ENCODE measurements at places on chromosomes 6 and 20. TPM values are rescaled to one million over a fixed set of nuclear protein-coding genes. Genes with fewer than 3 reads are reported as not detected.

The SYTL3 gene
- total RNA-seq = 0.28 TPM

The SIRPA gene
- total RNA-seq = 10.7 TPM

GRCh38 chr6:157218371-157219198 lies 104.7 kb downstream of the TMEM242 start:
- no peak overlapping the region for H3K4me3 ChIP-seq
- H3K4me1 ChIP-seq = peaks cover 22% of the 10 kb centered on the region
- no peak overlapping the region for H3K27ac ChIP-seq
- peaks cover 5% of the 10 kb centered on the region for H3K36me3 ChIP-seq

DNA sequence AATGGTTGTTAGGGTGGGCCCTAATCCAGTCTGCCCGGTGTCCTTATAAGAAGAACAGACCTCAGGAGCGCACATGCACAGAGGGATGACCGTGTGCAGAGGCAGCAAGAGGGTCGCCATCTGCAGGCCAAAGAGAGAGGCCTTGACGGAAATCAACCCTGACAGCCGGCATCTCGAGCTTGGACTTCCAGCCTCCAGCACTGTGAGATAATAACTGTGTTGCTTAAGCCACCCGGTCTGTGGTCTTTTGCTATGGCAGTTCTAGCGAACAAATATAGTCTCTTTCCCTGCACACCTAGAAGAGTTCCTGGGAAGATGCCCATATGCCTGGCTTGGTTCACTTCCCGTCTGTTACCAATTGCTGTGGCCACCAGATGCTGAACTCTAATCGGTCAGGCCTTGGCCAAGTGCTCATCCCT lies 35.3 kb upstream of the PTGIS start:
- H3K4me3 ChIP-seq = no peak overlapping the region
- no peak for DNase-seq
- no peak overlapping the region for H3K27ac ChIP-seq
- peaks cover 2% of the 10 kb centered on the region for H3K27me3 ChIP-seq
- no peaks in the 10 kb centered on the region for H3K36me3 ChIP-seq
- H3K4me1 ChIP-seq = no peaks in the 10 kb centered on the region

GRCh38 chr20:2691663-2692035 lies 931 bp upstream of the EBF4 start:
- H3K27me3 ChIP-seq = peaks cover 82% of the 10 kb centered on the region
- no peak for DNase-seq
- peaks cover 32% of the 10 kb centered on the region for H3K4me1 ChIP-seq
- peak overlapping the region; percentile 48 for H3K27ac ChIP-seq

- no peaks in the 10 kb centered on the region for H3K27me3 ChIP-seq
- H3K4me3 ChIP-seq = no peak overlapping the region
- no peaks in the 10 kb centered on the region for H3K36me3 ChIP-seq
- no peaks in the 10 kb centered on the region for H3K4me1 ChIP-seq
- H3K27ac ChIP-seq = no peak overlapping the region
Observed at GRCh38 chr6:56915832-56916231, 39.1 kb upstream of the BEND6 start.

DNA sequence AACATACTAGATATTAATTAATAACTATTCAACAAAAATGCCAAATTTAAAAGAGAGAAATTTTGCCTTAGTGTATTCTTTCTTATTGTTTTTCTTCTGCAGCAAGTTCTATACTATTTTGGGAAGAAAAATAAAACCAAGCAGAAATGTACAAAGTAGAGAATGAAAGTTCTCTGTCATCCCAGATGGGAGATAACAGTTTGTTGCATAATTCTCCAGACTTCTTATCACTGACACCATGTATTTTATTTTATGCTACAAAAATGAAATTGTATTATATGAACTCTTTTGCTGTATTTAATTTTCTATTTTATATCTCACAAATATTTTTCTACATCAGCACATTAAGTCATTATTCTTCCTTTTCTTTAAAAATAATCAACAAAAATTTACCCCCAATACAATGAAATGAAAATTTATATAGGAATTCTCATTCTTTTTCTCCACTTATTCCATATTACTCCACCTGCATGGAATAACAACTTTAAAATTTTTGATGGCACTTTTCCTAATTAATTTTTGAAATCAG lies 18.2 kb downstream of the TMEM244 start:
- H3K27me3 ChIP-seq = no peaks in the 10 kb centered on the region
- DNase-seq = no peak
- H3K4me1 ChIP-seq = no peaks in the 10 kb centered on the region
- peaks cover 5% of the 10 kb centered on the region for H3K36me3 ChIP-seq
- H3K27ac ChIP-seq = no peak overlapping the region

DNA sequence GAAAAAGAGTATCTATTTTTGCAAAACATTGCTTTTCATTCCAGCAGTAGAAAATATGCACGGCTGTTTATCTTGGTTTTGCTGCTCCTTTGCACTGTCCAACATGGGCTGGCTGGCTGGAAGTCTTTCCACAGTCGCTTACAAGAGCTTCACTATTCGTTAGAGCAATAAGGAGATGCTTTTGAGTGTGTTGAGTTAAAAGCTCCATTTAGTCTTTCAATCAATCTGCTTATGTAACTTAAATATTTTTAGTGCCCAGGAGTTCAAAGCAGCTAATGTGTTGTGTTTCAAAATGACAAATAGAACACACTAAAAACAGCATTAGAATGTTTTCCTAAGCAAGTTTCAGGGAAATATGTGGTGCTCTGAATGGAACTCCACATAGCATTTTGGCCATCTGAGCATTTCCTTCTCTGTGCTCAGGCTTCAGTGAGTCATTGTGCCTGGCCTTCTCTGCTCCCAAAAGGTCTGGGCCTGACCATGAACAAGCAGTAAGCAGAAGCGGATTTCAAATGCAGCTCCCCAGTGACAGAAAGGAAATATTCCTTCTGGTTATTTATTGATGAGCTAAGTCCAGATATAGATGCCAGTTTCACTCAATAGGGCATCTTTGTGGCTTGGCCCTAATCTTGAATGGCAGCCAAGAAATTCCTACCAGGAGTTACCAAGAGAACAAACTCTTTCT lies 580.3 kb downstream of the TENT5A start:
- DNase-seq = no peak
- H3K4me3 ChIP-seq = no peak overlapping the region
- H3K27me3 ChIP-seq = no peaks in the 10 kb centered on the region
- H3K4me1 ChIP-seq = peaks cover 5% of the 10 kb centered on the region

DNA sequence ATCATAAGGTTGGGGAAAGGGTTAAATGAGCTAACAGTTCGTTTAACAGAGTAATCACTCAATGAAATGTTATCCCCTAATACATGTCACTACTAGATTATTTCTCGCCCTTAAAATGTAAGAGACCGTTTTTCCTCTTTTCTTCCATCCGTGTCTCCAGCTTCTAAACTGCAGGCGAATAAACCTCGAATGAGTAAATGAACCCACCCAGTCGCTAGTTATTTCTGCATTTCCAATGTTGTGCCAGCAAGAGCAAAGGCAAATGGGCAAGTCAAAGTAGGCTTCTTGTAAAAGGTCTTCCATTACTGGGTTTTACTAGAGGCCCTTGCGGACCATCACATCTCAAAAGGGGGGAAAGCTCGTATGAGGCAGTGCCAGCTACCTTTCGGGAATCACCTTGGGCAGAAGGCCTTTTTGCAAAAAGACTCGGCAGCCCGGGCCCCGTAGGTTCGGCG lies 400 bp upstream of the SMAP1 start:
- H3K4me3 ChIP-seq = peak overlapping the region; percentile 81
- no peak for DNase-seq
- H3K4me1 ChIP-seq = peaks cover 32% of the 10 kb centered on the region
- peak overlapping the region; percentile 3 for H3K27ac ChIP-seq

- H3K36me3 ChIP-seq = no peaks in the 10 kb centered on the region
- no peak overlapping the region for H3K4me3 ChIP-seq
- DNase-seq = no peak
- no peaks in the 10 kb centered on the region for H3K4me1 ChIP-seq
- peaks cover 29% of the 10 kb centered on the region for H3K27me3 ChIP-seq
Observed at GRCh38 chr6:6837541-6838080, 249.1 kb downstream of the LY86 start.

DNA sequence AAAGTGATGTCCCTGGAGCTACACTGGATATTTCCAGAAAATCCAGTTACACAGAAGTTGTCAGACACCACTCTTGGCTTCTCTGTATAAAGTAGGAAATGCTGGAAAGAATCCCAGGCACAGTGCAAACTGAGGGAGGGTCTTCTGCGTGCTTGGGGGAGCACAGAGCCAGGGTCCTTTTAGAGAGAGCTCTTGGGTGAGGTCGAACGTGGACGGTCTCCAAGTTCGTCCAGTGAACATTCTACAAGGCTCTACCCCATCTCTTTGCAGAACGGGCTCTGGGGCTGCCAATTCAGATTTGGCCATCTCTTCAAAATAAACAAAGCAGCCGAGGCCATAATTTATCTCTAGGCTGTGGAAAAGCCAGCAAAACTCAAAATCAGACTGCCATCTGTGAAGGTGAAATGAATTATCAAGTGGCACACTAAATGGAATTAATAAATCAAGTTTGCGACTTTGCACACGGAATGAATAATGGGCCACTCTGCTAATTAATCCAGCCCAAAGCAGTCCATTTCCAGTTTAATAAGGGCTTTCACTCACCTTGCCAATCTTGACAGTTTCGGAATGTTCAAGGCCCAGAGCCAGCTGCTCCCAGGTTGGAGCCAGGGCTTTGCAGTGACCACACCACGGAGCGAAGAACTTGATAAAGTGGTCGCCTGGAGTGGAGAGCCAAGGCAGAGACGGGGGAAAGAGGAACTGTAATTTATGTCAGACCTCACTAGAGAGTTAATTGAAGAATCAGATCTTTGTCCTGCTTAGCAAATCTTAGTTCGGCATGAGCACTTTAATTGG lies 19.3 kb downstream of the TXNDC5 start:
- no peaks in the 10 kb centered on the region for H3K4me1 ChIP-seq
- peaks cover 32% of the 10 kb centered on the region for H3K36me3 ChIP-seq
- H3K4me3 ChIP-seq = no peak overlapping the region
- H3K27ac ChIP-seq = no peak overlapping the region

DNA sequence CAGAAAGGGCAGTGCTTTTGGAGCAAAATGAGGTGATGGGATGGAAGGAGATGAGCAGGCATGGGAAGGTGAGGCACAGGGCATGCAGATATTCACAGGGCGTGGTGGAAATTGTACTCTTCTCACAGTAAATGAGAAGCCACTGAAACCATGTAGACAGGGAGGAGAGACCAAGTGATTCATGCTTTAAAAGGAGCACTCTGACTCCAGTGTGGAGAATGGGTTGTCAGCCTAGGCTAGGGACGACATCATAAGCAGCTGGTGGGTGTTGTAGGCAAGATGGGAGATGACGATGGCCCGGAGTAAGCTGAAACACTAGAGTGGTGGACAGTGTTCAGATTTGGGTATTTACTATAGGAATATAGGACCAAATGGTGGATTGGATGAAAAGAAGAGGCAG lies 18.4 kb downstream of the PDE7B start:
- H3K27me3 ChIP-seq = no peaks in the 10 kb centered on the region
- H3K36me3 ChIP-seq = no peaks in the 10 kb centered on the region
- no peak for DNase-seq
- no peaks in the 10 kb centered on the region for H3K4me1 ChIP-seq
- no peak overlapping the region for H3K4me3 ChIP-seq
- no peak overlapping the region for H3K27ac ChIP-seq

DNA sequence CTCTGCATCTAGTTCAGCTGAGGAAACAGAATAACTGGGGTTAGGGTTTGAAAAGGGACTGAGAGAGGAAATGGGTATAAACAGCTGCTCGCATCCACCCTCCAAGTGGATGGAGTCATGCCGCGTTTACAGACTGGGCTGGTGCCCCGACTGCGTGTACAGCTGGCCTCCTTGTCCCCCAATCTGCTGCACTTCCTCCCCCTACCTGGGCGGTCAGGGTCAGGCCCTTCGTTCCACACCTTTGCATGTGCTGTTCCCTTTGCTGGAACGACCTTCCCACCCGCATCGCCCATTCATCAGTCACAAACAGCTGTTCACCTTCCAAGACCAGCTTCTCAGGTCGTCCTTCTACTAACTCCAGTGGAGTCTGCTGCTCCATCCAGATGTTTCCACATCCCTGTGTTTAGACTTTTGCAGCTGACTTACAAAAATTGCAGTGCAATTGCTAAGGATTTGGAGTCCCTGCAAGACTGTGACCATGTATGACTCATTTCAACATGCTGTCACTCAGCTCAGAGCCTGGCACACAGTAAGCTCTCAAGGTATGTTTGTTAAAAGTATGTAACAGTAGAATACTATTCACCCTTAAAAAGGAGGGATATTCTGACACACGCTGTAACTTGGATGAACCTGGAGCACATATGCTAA lies 129.3 kb downstream of the DTNBP1 start:
- H3K27ac ChIP-seq = no peak overlapping the region
- no peaks in the 10 kb centered on the region for H3K27me3 ChIP-seq
- H3K4me3 ChIP-seq = no peak overlapping the region
- H3K36me3 ChIP-seq = peaks cover 8% of the 10 kb centered on the region
- no peaks in the 10 kb centered on the region for H3K4me1 ChIP-seq

DNA sequence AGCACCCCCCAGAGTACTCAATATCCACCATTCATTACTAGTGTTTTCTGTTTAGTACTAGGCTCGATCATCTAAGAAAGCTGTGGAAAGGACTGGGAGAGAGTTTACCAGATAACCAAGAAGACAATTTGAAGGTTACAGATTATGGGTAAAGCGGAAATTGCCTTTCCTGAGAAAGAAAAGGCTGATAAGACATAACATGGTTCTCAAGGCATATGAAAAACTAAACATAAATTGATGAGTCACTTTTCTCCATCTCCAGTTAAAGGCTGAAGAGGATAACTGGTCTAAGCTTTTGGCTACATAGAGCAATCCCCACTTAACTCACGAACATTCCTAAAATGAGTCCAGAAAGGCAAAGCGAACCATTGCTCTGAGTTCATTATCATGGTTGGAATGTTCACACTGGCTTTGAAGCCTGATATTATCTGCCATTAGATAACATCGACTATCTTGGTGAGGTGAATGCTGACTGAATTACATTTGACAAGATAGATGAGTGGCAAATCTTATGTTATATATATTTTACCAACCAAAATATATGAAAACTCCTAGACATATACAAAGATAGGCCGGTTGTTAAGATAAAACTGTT lies 65.8 kb downstream of the BTBD9 start:
- no peak overlapping the region for H3K27ac ChIP-seq
- peaks cover 5% of the 10 kb centered on the region for H3K36me3 ChIP-seq
- no peak overlapping the region for H3K4me3 ChIP-seq
- no peaks in the 10 kb centered on the region for H3K27me3 ChIP-seq
- H3K4me1 ChIP-seq = peaks cover 7% of the 10 kb centered on the region

DNA sequence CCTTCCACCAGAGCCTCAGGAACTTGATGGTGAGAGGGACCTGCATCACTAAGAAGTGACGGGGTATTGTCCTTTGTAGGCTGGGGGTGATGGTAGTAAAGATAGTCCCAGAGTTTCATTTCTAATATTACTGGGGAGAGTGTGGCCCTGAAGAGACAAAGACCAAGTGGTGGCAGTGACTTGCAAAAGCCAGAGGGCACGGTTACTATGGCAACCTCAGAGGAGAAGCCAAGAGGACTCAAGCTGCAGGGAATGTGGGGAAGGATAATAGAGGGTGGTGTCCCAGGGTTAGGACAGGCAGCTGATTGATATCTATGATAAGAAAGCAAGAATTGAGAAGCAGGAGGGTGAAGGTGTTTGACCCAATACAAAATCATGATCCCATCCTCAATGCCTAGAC lies 42.5 kb downstream of the HLA-G start:
- DNase-seq = no peak
- no peak overlapping the region for H3K27ac ChIP-seq
- H3K27me3 ChIP-seq = peaks cover 37% of the 10 kb centered on the region
